ENCODE measurements at places on chromosomes 6 and 20.

- no peak for DNase-seq
Observed at GRCh38 chr6:78559056-78559455, 308.3 kb upstream of the IRAK1BP1 start.

DNA sequence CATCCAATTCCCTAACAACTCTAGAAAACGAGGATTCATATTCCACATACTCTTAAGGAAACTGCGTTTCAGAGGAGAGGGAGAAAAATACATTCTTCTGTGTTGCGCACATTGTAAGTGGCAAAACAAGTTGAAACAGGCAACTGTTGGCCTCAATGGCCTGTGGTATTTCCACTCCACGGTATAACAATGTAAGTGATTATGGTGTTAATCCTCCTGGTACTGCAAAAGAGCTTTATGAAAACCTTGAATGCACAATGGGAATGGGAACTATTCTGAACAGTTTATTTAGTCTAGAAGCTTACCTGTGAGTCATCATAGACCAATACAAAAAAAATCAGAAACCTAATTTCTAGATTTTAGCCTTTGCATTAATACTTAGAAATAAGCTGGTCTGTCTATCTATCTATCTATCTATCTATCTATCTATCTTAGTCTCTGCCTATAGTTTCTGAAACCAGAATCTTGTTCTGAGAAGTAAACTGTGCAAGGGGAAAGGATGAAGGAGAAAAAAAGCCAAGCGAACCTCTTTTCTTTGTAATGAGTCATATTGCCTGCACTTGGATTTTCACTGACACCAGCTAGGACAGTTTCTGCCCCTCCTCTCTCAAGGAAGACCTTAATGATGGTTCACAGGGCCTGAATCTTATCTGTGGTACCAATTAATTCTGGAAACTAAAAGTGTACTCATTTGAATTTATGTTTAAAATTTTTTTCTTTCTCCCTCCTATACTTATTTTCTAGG, 101.5 kb downstream of the RNF144B start:
- DNase-seq, result peak; percentile 88

DNA sequence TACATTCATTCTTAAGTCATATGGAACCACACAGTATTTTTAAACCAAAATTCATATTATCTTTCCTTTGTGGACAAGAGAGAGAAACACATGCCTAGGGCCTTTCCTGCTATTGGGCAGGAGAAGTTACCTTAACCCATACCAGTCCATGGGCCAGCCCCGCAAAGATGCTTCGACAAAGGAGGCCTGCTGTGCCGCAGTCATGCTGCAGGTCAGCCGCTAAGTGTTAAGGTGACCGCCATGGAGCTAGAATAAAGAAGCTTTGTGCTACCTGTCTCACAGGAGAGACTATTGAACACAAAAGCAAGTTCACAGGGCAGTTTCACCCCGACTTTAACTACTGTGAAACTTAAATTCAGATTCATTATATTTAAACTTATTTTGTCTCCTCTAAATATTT, 62.3 kb upstream of the TMEM181 start:
- DNase-seq, result no peak

DNA sequence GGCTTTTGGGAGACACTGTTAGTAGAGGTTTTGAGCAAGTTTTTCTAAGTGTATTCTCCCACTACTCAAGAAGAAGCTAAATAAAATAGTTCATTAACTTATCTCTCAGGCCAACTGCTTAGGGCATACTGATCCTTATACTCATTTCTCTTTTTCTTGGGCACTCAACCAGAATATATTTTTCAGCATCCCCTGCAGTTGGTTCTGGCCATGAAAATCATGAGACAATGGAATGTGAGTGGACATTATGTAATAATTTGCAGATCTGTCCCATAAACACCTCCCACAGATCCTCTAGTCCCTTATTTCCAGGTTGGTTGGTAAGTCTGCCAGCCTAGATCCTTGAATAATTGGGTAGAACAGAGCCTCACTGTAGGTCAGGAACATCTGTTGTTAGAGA, 136.7 kb downstream of the AIG1 start:
- peak; percentile 18 for DNase-seq

GRCh38 chr6:968791-969190, 275.9 kb upstream of the EXOC2 start:
- no peak for DNase-seq

- DNase-seq, result no peak
Observed at GRCh38 chr20:2390951-2391675, 10.4 kb downstream of the TGM6 start.

- no peak for DNase-seq
Observed at GRCh38 chr6:34030831-34031624, 114.9 kb downstream of the GRM4 start.

DNA sequence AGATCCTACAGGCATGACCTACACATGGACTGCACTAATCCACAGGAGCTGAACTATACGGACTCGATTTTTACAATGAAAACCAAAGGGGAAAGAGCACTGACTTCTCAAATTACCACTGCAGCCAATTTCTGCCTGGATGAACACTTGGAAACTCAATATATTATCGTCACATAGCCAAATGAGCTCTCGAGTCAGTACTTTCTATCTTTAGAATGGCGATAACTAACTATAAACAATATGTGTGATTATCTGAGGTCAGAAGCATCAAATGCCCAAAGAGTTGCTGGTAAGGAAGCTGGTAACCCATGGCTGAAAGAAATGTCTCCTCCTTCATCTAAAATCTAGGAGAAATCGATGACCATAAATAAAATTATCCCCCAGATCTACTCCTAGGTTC, 86.7 kb downstream of the KIF16B start:
- DNase-seq, result no peak

DNA sequence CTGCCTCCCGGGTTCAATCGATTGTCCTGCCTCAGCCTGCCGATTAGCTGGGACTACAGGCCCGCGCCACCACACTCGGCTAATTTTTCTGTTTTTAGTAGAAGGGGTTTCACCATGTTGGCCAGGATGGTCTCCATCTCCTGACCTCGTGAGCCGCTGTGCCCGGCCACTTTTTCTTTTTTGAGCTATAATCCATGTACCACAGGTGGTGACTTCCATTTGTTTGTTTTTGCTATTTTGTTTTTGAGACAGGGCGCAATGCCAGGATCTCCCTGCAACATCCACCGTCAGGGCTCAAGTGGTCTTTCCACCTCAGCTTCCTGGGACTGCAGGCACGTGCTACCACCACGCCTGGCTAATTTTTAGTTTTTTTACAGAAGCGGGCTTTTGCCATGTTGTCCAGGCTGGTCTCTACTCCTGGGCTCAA, 8.5 kb downstream of the HSPA1B start:
- peak; percentile 24 for DNase-seq

GRCh38 chr20:59606566-59606965, 2.2 kb downstream of the PHACTR3 start:
- no peak for DNase-seq

GRCh38 chr20:62051144-62051543, 14.5 kb downstream of the TAF4 start:
- DNase-seq, result no peak

- DNase-seq, result no peak
Observed at GRCh38 chr20:39152126-39152525, 190.0 kb downstream of the DHX35 start.

DNA sequence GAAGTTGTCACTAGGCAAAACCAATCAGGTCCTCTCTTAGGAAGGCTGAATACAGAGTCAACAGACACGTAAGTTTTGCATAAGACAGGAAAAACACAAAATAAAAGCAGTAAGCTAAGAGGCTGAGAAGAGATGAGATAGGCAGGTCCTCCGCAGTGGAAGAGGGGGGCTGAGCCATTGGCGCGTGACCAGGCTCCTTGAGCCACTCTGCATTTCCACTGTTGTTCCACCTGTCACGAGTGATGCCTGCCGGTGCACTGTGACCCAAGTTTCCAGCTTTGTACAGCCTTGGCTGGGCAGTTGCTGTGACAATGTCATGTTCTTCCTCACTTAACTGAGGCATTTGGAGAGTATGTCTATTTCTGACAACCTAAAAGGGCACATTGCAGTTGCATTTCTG, 58.6 kb downstream of the NUDT3 start:
- no peak for DNase-seq

GRCh38 chr6:126640356-126640755, 300.4 kb downstream of the CENPW start:
- no peak for DNase-seq

DNA sequence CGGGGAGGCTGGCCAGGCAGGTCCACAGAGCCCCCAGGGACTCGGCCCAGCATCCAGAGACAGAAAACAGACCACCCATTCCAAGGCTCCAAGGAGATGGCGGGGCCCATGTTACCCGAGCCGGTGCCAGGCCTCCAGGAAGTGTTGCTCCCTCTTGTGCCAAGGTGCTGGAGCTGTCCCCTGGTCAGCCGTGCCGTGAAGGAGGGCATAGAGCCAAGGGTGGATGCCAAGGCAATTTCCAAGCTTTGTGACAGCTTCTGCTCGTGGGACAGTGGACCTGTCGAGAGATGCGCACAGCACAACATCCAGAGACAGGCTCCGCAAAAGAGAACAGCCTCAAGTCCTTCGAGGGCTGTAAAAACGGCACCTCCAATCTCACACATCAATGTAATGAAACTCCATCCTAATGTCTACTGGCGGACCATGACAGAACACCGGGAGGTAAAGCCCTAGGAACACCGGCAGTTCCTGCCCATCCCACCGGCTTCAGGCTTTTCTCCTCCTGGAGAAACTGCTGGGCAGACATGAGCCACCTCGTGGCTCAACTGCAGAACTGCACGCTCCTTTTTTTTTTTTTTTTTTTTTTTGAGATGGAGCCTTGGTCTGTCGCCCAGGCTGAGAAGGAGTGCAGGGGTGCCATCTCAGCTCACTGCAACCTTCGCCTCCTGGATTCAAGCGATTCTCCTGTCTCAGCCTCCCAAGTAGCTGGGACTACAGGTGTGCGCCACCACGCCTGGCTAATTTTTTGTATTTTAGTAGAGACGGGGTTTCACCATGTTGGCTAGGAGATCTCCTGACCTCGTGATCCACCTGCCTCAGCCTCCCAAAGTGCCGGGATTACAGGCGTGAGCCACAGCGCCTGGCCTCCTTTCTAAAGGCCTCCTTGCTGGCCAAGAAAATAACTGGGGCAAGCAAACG, 30.9 kb upstream of the AVP start:
- peak; percentile 72 for DNase-seq

DNA sequence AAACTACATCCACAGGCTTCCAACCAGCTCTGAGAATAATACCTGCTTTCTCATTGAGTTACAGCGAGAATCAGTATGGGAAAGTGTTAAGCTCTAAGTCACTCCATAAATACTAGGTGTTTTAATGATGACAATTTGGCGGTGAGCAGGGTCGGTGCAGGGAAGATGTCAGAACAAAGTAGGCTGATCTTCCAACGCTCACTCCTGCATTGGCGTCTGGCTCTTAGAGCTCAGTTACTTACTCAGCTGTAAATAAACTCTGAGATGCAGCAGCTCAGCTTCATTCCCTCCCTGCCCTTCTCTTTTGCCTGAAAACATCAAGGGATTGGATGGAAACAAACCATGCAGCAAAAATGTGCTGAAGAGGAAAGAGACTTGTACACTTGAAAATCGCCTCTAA, 102.5 kb upstream of the SPACA1 start:
- peak; percentile 65 for DNase-seq

DNA sequence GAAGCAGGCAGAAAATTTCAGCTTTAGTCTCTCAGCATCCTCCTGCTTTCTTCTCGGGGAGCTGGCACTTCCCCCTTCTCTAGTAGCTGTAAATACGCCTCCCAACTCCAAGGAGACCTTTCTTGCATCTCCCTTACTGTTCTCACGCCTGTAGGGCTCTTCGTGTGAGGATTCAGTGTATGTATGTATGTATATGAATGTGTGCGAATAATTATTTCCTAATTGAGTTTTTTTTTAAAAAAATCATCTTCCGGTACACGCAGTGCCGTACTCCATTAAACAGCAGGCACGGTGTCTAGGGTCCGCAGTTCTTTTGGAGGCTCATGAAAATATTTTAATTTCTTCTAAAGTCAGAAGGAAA, 85.4 kb downstream of the HFE start:
- peak; percentile 65 for DNase-seq

DNA sequence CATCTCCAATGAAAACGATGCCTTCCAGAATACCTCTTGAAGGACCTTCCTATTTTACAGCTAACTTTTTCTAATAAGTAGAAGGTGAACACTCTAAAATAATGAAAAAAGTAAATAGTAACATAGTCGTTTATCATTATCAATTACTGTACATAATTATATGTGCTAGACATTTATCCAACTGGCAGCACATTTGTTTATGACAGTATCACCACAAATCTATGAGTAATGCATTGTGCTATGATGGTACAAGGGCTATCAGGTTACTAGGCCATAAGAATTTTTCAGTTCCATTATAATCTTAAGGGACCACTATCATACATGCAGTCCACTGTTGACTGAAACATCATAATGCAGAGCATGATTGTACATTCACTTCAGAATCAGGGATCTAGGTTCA, 68.4 kb downstream of the ATG5 start:
- no peak for DNase-seq
